ENCODE measurements at places on chromosomes 13 and 19.

DNA sequence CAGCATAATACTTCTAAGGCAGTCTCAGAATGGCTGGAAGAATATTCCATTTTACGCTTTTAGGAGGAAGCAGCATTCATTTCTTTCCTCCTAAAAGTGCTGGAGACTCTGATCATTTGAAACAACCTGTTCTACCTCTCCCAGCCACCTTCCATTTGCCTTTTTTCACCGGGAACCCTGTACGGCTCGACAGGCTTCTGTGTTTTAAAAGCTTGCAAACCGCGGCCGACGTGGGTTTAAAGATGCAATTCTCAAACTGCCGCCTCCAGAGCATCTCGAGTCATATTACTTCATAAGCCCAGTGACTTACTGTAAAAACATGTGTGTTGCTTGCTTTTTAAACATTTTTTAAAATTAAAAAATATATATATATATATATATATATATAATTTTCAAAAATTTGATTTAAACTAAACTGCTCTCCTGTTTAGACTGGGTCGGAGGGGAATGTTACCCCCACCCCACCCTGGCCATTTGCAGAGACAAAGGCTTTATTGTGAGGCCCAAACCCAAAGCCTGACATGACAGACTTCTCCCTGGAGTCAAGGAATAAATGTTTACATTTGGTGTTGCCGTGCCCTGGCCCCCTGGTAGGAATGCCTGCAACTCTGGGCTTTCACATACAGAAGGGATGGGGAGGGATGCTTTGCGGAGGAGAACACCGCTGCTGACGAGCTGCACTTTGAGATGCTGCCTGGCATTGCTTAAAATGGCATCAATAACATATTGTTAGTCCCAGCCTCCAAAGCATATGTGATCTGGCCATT is 30.4 kb downstream of the ZNF536 start:
- no peak for DNase-seq

DNA sequence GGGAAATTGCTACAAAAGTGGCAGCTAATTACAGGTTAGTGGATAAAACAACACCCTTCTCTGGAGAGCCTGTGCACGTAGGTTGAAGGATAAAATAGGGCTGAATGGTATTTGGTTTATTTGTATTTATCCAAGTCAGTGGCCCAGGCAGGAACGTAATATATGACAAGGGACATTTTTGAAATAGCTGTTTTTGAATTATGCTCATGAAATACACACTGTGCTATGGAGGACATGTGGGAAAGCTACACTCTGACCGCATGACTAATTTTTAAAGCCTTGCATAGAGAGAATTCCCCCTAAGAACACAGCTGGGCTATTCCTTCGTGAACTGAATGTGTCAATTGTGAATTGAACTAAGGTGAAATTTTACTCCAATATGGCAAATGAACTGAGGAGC is 292.1 kb upstream of the MAB21L1 start:
- DNase-seq = no peak

GRCh38 chr13:50467156-50468110 is 376.1 kb downstream of the DLEU7 start:
- no peak for DNase-seq

GRCh38 chr19:2774083-2774679 is 8.9 kb downstream of the SGTA start:
- no peak for DNase-seq
